ENCODE measurements at places on chromosomes 16 and 17.

- peak; percentile 95 for DNase-seq
Measured at GRCh38 chr17:16380640-16381495, at the start of gene UBB. Gene UBB (plus strand): TSS chr17:16381091. CDS start chr17:16381908, 817 bp downstream.

GRCh38 chr16:16042076-16042475, 92.7 kb downstream of the ABCC1 start:
- DNase-seq: peak; percentile 36

GRCh38 chr17:74959826-74960515, 12.6 kb downstream of the HID1 start:
- DNase-seq: peak; percentile 75

DNA sequence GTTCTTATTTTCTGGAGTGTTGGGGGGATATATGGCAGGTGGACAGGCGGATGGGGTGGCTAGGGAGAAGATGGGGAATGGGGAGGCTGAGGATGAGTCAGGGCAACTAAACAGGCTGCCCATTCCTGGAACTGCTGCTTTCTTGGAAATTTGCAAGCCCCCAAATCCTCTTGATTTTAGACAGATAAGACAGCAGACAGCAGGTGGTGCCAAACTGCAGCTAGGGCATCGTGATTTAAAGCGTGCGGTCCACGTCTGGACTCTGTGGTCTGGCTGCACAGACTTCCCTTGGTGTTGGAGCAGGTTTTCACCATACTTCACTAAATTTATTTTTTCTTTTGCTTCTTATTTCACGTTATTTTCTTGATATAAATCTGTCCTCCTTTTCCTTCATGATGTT, 10.9 kb upstream of the KRT24 start:
- DNase-seq: no peak

DNA sequence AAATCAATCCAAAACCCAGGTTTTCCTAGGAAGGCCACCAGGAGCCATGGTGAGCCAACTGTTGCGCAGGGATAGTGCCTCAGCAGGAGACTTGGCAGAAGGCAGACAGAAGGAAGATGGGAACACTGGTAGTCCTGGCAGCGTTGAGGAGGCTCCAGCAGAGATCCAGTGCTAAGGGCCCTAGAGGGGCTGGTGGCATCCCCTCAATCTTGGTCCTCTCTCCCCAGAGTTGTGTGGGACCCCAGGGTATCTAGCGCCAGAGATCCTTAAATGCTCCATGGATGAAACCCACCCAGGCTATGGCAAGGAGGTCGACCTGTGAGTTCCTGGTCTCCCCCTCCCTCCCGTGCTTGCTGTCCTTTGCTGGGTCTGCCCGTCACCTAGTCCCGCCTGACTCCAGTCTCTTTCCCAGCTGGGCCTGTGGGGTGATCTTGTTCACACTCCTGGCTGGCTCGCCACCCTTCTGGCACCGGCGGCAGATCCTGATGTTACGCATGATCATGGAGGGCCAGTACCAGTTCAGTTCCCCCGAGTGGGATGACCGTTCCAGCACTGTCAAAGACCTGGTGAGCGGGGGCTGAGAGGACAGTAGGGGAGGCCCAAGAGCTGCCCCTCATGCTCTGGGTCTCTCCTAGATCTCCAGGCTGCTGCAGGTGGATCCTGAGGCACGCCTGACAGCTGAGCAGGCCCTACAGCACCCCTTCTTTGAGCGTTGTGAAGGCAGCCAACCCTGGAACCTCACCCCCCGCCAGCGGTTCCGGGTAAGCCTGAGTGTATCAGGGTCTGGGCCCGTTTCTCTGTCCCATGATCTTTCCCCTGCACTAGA, 5.7 kb downstream of the CFAP119 start:
- no peak for DNase-seq

GRCh38 chr16:84600343-84601229, 17.3 kb downstream of the COTL1 start:
- no peak for DNase-seq

DNA sequence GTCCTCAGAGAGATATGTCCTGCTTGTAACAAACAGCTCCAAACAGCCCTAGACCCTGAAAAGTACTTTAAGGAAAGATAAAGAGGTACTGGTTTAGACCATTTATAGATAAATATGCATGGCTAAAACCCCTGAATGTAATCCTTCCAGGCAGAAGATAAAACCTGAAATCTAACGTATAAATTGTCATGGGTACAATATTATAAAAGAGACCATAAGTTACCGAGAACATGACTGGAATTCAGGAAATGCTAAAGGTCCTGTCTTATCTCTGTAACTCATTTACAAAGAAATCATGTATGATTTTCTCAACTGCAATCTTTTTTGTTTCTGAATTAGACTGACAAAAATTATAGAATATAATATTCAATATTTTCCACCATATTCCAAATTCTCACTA, 9.2 kb upstream of the KANSL1 start:
- DNase-seq: no peak

- DNase-seq: no peak
Measured at GRCh38 chr17:33053676-33054075, 62.0 kb downstream of the SPACA3 start.

DNA sequence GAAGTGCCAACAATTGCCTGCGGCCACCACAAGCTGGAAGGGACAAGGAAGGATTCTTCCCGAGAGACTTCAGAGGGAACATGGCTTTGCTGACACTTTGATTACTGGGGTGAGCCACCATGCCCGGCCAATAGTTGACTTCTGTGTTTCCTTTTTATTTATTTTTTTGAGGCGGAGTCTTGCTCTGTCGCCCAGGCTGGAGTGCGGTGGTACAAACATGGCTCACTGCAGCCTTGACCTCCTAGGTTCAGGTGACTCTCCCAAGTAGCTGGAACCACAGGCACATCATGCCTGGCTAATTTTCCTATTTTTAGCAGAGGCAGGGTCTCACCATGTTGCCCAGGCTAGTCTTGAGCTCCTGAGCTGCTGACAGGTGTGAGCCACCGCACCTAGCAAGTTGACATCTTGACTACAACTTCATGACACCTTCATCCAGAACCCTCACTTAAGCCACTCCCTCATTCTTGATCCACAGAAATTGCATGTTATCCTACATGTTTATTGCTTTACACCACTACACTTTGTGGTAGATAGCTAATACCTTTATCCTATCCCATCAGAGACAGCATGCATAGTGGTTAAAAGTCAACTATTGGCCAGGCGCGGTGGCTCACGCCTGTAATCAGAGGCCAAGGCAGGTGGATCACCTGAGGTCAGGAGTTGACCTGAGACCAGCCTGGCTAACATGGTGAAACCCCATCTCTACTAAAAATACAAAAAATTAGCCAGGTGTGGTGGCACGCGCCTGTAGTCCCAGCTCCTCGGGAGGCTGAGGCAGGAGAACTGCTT, 16.1 kb upstream of the GPRC5C start:
- DNase-seq: no peak

GRCh38 chr16:49850558-49851467, 5.1 kb downstream of the ZNF423 start:
- no peak for DNase-seq

DNA sequence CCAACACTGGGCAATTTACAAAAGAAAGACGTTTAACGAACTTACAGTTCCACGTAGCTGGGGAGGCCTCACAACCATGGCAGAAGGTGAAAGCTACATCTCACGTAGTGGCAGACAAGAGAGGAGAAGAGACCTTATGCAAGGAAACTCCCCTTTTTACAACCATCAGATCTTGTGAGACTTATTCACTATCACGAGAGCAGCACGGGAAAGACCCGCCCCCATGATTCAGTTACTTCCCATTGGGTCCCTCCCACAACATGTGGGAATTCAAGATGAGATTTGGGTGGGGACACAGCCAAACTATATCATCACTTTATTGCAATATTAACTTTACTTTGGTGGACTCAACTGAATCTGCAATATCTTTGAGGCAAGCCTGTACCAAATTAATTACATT, 11.9 kb upstream of the ENGASE start:
- DNase-seq: no peak

DNA sequence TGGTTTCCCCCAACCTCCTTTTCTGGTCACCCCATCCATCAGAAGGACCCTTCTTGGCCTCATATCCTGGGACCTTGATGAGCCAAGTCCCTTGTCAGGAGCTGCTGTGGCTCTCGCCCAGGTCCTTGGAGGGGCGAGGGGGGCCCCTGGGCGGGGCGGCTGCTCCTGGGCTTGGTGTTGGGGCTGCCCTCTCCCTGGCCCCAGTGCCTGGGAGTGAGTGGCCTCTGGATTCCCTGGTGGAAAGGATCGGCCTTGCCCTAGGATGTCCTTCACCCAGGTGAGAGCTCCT, 6.2 kb upstream of the NOTUM start:
- no peak for DNase-seq

DNA sequence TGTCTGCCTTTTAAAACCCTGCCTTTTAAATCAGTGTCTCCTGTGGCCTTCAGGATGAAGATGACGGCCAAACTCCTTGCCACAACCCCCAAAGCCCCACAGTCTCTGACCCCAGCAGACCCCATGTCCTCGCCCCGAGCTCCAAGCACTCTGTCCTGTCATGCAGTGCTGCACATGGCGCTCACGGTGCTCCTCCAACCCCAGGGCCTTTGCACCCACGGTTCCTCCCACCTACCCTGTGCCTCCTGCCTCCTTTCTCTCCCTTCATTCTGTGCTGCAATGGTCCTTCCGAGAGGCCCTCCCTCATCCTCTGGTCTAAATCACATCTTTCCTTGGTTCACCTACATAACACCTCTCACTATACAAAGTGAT, 235.3 kb downstream of the KATNIP start:
- no peak for DNase-seq

DNA sequence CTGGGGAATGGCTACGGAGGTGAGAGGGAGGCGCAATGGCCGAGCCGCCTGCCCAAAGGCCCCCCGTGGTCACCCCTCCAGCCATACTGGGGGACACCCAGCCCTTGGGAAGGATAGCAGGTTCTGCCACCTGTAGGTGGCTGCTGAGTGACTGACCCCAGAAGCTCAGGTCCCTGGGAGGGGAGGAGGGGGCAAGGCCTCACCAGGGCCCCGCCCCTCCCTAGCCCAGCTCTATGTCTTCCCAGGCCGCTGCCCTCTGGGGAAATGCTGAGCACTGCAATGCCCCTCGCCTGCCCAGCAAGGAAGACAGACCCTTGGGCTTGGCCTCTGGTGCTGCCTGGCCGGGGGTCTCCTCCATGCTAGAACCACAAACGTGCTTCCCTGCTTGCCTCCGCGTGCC, 11.4 kb upstream of the CLDN9 start:
- no peak for DNase-seq

GRCh38 chr17:17089796-17090641, 47.8 kb downstream of the MPRIP start:
- DNase-seq: no peak

GRCh38 chr17:50139950-50140885, 10.3 kb upstream of the SAMD14 start:
- peak; percentile 92 for DNase-seq

DNA sequence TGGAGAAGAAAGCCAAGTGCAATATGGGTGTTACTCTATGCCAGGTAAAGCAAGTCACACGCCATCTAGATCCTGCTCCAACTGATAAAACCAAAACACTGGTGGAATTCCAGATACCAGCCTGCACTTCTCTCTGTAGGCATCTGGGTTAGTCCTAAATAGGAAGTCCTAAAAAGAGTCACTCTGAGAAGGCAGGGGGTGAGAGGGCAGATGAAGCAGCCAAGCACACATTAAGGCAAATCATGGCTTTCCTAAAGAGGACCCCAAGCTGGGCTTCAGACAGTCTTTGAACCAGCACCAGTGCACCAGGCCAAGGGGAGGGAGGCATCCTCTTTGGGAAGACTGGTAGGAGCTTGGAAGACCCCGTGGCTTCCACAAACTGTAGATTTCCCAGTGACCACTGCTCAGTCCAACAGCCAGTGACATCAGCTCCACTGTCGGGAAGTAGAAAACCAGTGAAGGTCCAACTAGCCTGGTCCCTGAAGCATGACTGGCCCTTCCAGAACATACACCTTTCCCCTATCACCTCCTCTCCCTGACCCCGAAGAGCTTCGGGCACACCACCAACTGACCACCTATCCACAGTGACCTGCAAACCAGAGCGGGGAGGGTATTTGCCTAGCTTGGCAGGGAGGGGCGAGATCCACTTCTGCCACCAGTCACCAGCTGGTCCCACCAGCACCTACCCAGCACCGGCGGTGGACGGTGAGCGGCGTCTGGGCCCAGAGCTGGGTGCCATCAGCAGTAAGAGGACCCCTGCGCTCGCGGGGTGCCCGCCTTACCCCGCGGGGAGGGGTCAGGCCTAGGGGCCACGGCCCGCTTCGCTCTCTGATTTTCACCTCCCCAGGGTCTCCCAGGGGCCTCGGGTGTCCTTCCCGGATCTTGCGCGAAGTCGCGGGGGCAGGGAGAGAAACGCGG, 1.0 kb downstream of the LITAF start:
- peak; percentile 50 for DNase-seq

- DNase-seq: peak; percentile 44
Measured at GRCh38 chr16:72400257-72401083, 228.5 kb upstream of the PMFBP1 start.

- DNase-seq: no peak
Measured at GRCh38 chr17:81153340-81153803, 11.9 kb upstream of the PVALEF start.

GRCh38 chr17:29847118-29847517, 82.9 kb downstream of the SSH2 start:
- DNase-seq: no peak

DNA sequence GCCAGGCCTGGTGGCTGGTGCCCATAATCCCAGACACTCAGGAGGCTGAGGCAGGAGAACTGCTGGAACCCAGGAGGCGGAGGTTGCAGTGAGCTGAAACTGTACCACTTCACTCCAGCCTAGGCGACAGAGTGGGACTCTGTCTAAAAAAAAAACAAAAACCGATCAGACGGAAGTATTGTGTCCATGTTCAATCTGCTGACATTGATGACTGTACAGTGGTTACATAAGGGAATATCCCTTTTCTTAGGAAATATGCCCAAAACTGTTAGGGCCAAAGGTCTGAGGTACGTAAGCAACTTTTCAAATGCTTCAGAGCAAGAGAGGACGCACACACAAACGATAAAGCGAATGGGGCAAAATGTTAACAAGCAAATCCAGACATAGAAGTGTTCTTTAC, 69.8 kb upstream of the DNAH17 start:
- no peak for DNase-seq

DNA sequence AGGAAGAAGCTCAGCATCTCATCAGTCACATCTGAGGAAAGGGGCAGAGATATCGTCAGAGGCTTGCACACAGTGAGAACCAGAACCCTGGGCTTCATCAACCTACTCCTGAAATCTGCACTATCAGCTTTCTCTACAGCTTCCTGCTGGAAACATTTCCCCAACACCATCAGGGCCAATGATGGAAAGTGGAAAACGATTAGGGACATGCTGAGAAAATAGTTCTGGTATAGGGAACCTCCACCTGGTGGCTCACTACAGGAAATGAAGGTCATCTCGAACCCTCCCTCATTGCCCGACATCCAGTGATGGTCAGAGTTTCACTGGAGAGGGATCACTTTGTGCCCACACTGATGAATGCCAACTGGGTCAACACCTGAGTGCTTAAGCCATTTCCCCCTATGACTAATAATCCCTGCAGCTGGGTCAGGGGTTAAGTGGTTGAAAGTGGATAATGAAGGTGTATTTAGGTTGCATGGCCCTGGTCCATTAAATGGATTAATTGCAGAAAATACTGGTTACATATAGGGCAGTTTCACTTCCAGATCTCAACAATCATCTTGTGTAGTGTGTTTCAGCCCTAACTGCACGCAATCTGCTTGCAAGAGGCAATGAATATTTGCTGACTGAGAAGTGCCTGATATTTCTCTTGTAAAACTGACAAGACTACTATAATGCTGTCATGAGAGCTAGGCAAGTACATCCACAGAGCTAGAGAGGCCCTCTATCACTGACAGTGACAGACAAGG, 43.1 kb upstream of the GSG1L start:
- DNase-seq: no peak

- DNase-seq: no peak
Measured at GRCh38 chr17:13353590-13353989, 248.1 kb downstream of the HS3ST3A1 start.

- no peak for DNase-seq
Measured at GRCh38 chr16:67749436-67750078, 30.4 kb upstream of the GFOD2 start.

All from AG08396 (cell line).